ENCODE measurements at places on chromosomes 3 and 15.

- DNase-seq = no peak
Measured at GRCh38 chr3:197913641-197914380, 36.2 kb upstream of the RPL35A start.

DNA sequence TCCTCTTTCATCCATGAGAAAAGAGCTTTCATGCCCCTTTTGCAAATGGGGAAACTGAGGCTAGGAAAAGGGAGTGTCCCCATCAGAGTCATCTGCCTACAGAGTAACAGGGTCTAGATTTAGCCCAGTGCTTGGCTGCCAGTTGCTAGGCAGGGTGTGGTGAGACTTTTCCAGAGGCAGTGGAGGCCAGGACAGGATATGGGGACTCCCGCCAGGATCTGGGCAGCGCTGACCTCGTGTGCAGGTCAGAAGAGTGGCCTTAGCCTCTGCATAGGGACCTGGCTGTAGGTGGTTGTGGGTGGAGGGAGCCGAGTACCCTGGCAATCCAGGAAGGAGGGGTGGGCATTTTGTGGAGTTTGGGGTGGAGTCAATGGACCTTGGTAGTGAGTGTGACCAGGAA lies 4.2 kb downstream of the PLXNA1 start:
- no peak for DNase-seq

- no peak for DNase-seq
Measured at GRCh38 chr3:161403251-161403650, 31.9 kb upstream of the SPTSSB start.

DNA sequence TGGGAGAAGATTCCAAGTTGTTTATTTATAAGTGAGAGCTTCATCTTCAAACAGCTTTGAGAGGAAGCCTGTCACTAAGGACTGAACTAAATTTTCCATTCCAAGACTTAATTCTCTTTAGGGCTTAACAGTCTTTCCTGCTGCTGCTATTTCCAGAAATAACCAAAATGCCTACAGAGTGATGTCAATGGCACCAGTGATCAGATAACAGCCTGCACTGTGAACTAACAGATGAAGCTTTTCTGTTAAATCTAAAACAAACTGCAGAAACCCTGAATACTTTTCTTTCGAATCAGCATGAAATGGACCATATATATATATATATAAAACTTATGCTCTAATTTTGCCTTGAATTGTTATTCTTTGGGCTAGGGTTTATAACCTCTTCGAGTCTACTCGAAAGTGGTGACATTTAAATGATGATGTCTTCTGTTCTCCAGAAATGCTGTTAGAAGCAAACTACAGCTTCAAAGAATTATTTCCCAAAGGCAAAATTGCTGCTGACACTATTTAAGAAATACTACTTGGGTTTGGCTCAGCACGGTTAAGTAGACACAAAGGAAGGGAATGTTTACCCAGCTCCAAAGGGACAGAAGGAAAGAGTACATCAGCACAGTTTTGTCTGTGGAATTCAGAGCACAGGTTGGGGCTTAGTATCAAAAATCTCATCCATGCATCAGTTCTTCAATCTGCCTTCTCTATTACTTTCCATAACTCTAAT lies 238.5 kb upstream of the LRRN1 start:
- no peak for DNase-seq

GRCh38 chr3:24598695-24599470 lies 104.2 kb upstream of the THRB start:
- no peak for DNase-seq

- no peak for DNase-seq
Measured at GRCh38 chr15:68052431-68052830, 1.7 kb upstream of the PIAS1 start.

DNA sequence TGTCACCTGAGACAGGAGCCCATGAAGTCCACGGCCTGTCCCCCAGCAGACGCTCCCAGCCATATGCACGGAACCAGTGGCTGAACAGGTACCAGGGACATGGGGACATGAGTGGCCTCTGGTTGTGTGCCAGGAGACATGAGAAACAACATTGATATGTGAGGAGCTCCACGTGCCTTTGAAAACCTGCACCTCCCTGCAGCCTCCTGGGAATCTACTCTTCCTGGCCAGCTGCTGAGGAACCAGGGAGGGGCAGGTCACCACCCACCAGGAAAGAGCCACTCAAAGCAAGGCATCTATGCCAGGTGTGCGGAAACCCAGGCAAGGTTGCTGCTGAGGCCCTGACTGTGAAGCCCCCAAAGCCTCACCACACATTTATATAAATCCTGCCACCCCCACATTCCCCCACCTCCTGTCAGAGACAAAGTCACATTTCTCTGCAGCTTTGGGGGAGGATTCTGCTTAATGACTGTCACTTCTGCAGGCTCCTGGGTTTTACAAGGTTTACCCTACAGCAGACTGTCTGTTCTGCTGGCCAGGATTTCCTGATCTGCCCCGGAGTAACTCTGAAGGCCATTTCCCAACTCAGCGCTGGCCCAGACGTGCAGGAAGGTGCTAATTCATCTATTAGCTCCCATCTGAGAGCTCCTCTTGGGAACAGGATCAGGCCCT lies 110.8 kb downstream of the ADCY5 start:
- no peak for DNase-seq

DNA sequence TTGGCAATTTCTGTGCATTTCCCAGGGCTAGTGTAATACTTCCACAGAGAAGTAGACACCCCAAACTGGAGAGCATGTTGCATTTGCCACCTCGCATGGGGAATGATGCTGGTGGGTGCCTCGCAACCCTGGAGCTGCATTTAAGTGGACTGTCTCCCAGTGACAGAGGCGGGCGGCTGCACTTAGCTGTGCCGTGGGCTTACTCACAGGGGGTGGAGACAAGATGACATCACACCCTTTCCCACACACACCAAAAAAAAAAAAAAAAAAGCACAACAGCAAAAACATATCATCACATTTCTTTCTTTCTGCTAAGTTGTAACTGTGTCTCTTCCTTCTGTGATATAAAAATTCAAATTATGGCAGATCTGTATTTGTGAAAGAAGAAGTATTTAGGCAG lies at the start of gene ABI3BP:
Gene ABI3BP (minus strand): TSS at position 113 of the 400 bp plus-strand sequence. CDS start 37 bp downstream, at position 76.
- peak; percentile 7 for DNase-seq
